ENCODE measurements at places on chromosomes 6 and 20.

DNA sequence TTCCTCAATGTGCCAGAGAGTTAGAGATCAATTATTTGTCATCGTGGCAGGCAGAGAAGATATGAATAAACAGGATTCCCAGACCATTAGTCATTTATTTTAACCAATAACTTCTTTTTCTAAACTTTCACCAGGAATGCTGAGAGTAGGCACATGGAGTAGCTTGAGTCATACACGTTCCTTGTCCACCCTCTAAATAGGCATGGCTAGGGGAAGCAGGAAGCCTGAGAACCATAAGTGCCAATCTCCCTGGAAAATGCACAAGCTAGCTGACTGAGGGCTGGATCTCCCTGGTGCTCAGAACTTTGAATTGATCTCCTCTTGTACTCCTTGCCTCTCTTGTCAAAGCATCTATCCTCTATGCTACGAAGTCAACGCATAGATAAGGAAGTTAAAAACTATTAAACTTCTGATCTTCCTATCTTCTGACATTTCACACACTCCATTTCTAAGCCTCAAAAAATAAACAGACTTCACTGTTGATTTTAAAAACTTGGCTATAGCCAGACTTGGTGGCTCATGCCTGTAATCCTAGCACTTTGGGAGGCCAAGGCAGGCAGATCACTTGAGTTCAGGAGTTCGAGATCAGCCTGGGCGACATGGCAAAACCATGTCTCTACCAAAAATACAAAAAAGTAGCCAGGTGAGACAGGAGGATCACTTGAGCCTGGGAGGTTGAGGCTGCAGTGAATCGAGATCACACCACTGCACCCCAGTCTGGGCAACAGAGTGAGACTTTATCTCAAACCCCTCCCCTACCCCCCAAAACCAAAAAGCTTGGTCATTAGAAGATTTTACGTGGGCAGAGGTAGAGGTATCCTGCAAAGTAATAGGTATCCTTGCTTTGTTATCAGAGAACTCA lies 11.8 kb downstream of the ADTRP start:
- DNase-seq: peak; percentile 68

DNA sequence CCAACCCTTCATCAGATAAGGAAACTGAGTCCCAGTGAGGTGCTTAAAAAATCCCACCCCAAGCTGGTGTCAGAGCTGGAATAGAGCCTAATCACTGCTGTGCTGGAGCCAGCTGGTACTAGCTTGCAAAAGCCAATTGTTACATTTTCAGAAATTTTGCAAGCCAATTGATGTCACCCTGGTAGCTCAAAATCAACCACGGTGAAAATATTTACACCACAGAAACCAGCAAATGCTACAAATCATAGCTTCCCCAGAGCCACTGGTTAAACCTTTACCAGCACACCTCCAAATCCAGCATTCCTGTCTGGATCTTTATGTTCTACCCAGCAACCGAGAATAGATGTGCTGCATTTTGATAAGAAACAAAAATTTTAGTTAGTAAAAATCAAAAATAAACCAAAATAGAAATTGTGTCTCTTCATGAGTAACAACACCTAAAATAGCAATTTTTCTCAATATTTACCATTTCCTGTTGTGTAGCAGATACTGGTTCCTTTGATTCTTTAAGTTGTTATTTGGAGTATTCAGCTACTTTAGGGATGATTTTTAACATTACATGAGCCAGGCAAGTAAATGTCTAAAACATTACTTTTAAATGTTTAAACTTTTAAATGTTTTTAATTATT lies 7.2 kb upstream of the LCA5 start:
- no peak for DNase-seq

GRCh38 chr6:75409286-75409685 lies 84.3 kb downstream of the FILIP1 start:
- DNase-seq: no peak

DNA sequence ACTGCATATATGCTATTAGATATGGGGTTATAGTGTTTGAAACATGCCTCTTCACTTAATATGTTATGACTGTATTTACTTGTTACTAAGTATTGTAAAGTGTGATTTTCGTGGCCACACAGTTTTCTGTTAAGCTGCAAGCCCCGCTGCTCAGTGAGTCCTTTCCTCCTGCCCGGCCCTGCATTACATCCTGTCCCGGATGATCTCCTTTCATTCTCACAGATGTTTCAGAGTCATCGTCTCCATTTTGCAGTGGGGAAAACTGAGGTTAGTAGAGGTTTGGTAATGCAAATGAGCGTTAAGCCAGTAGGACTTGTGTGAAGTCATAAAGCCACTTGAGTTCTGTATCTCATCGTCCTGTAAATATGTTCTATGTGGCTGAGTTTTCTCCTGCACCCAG lies 155.5 kb downstream of the CFAP61 start:
- no peak for DNase-seq

DNA sequence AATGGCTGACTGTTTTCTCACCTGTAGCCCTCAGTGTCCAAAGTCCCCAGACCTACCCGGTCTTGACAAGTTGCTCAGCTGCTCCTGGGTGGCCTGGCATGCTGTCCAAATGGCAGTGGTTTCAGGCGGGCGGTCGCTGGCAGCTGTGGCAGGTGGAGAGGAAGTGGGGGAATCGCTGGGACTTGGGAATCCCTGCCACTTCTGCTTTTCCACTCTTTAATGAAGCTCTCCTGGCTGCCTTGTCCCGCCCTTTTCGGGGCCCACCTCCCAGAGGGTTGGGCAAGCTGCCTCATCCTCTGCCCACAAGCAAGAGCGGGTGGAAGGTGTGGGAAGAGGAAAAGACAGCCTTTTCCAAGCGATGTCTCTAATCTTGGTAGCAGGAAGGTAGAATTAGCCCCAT lies at the start of gene OCSTAMP:
OCSTAMP (minus strand) TSS at position 194 of the 400 bp plus-strand sequence; CDS start at position 100, 94 bp downstream.
- DNase-seq: no peak
